ENCODE measurements at places on chromosomes 2 and 18.

GRCh38 chr2:216160786-216161185 is 51.6 kb downstream of the XRCC5 start:
- DNase-seq = no peak

- peak; percentile 99 for DNase-seq
Measured at GRCh38 chr2:237291138-237291792, 122.7 kb downstream of the COL6A3 start.

DNA sequence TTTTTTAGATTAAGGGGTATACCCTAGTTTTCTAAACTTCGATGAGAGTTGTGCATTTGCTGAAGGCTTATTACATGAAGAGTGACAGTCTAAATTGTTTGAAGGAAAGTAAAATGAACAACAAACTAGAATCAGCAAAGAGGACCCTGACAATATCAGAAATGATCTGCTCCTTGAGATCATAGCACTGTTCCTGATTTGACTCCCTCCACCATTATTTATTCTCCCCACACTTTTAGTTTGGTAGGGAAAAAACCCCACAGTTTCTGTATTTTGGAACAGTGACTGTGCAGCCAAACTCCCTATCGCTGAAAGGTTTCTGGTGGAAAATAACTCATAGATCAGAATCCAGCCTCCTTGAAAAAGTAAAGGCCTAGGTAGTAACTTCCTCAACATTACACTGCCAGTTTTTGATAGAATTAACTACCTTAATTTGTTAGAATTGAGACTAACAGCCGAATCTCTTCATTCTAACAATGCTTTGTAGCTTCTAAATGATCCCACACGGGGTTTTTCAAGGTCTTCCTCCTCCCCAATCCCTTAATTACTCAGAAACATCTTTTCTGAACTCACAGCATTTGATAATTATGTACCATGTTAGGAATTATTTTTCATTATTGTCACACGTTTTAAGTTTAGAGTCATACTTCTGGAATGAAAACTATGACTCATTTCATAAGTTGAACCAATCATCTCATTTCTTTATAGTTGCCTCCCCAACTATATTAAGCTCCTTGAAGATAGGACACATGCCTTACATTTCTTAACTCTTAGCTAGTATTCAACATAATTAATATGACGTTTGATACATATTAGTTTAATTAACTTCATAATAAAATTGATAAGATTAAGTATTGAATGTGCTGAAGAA is 2.9 kb downstream of the MYL12A start:
- peak; percentile 84 for DNase-seq

GRCh38 chr2:44578471-44579093 is 216.8 kb downstream of the CAMKMT start:
- DNase-seq = no peak

DNA sequence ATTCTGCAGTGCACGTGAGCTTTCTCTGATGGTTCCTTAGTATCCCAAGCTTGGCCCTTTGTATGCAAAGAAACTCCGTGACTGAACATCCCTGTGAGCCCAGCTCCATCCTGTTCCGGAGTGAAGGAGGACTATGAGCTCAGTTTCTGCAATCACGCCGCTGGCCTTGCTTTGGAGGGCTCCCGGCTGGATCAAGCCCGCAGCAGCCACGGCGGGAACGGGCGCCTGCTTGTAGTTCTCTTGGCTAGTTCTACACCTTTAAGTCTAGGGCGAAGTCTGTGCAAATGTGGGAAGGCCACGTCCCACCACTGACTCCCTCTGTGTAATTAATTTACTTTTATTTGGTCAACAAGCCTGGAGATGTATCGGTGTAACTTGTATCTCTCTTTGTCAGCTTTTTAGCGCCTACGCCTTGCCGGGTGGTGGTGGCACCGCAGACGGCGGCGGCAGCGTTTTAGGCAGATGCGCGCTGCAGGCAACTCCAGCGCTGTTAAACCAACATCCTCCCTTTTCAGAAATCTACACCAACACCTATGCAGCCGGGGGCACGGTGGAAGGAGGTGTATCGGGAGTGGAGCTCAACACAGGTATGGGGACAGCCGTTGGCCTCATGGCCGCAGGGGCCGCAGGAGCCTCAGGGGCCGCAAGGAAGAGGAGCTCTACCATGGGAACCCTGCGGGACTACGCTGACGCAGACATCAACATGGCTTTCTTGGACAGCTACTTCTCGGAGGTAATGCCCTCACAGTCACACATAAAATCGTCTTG is 34.3 kb downstream of the DSG4 start:
- DNase-seq = no peak

- DNase-seq = no peak
Measured at GRCh38 chr2:140804700-140805260, 1326.0 kb downstream of the LRP1B start.

DNA sequence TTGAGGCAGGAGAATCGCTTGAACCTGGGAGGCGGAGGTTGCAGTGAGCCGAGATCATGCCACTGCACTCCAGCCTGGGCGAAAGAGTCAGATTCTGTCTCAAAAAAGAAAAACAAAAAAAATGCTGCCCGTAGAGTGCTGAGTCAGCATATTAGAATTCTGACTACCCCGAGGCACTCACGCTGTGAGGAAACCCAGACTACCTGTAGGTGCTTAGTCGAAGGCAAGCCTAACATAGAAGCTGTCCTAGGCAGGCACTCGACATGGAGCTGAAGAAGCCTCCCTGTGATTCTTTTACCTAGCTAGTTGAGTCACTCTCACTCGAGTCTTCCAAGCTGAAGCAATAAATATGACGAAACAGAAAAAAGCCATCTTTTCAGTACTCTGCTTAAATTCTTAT is 1323.2 kb upstream of the DDX18 start:
- DNase-seq = no peak

DNA sequence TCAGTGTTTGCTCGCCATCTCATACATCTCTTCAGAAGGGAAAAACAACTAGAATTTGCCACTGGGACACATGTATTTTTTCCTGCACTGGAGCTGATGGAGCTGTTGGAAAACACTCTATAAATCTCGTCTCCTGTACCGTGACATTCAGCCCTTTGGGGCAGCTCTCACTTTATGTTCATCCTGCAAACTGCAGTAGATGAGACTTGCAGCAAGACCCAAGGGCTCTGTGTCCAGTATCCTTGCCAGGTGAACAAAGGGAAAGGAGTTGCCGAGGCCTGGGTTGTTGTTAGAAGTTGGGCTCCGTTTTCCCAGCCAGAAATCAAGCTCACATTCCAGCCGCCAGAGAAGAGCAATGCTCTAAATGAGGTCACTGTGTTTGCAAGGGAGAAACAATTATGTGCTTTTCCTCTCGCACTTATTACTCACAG is 285.1 kb downstream of the SLC4A3 start:
- DNase-seq = peak; percentile 9

GRCh38 chr2:196088203-196088602 is 19.6 kb upstream of the DNAH7 start:
- no peak for DNase-seq

- DNase-seq = no peak
Measured at GRCh38 chr18:62312851-62313250, 12.3 kb upstream of the TNFRSF11A start.

DNA sequence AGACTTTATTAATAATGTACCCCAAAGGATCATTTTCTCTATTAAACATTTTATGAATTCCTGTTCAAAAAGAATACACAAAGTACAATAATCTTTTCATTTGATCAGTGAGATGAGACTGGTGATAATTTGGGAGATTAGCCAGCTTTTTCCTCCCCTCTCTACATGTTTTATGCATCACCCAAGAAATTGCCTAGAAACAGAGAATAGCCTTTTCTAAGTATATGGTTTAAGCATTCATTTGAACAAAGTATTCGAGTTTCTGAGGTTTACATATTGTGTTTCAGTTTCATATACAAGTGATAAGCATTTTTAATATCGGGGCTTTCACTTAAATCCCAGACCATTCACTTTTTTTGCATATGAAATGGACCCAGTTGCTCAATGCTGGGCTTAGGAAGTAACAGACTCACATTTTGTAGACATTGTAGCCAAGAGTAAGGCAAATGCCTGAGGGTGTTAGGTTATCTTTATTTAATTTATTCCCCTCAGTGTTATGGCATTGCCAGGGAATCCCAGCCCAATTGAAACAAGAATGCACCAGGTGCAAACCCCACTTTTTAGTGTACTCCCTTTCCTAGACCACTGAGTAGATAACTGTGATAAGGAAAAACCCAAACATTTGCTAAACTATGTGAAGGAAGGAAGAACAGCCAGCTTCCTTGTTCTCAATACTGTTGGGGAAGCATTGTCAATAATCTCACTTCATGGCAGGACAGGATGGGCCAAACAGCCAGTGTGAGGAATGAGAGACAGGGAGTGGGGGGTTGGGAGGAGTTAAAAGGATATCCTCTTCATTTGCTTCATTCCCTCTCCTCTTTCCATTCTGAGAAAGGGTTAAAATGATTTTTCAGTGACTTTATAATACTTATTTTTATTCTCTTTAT is 3.5 kb downstream of the CPO start:
- DNase-seq = no peak

- DNase-seq = no peak
Measured at GRCh38 chr18:10727477-10727876, 201.7 kb downstream of the NAPG start.

DNA sequence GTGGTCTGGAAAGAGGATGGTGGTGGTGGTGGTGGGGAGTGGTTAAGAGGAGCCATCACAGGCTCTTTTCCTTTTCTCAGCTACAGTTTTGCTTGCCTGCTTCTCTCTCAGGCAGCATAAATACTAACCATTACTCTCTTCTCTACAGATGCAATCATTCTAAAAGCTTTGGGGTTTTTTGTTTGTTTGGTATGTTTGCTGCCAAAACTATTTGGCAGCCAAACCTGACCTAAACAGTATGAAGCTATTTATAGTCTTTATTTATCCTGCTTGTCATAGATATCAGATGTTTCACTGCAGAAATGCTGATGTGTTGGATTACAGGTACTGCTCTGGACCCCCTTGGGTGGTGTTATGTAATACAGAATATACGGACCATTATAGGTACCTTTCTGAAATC is 15.3 kb downstream of the SIX3 start:
- DNase-seq = no peak

DNA sequence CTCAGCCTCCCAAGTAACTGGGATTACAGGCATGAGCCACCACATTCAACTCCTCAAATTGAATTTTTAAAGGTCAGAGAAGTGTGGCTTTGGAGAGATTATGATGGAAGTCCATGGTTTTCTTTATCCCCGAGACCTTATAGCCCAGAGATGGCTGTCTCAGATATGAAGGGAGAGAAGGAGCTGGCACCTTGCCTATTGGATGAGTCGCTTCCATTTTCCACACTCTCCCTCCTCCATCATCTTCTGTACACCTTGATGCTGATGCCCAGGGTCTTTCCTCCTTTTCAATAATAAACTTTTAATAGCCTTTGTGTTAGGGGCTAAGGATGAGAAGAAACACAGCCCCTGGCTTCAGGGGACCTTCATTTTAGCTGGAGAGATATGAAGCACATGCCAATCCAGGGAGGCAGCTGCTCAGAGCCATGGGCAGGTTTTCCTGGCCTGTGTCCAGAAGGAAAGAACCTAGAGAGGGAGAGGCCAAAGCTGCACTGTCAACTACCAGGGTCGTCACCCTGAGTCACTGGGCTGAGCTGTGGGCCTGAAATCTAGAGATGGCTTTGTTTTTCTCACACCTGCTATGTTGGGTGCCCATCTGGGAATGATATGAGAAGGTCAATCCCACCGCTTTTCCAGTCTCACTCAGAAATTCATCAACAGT is 146.0 kb upstream of the SERTAD2 start:
- DNase-seq = no peak

GRCh38 chr2:31287654-31288053 is 53.7 kb downstream of the EHD3 start:
- peak; percentile 54 for DNase-seq

DNA sequence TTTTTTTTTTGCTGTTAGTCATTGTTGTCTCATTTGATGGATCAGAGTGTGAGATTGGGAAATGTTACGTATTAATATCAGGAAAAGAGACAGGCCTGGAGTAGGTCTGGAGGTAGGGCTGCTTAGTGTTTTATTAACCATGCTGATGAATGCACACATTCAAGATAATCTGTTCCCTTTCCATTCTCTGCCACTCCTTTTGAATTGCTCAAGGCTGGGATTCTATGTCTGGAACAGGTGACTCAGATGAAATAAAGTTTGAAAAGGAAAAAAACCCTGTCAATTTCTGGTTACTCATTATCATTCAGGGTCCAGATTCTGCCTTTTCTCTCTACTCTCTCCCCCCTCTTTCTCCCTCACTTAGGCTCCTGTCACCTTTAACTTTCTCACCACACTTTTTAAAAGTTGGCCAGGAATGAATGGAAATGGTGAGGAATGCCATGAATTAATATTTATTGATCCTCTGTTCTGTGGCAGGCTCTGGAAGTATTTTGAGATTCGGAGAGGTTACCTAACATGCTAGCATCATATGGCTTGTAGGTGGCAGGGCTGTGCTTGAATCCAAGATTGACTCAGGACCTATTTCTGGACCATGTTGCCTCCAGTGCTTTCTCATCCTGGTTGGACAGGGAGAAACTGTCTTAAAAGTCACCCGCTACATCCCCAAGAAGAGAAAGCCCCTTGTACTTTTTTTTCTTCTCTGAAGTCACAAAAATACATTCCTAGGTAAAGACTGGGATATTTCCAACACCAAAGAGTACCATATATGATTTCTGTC is 40.2 kb downstream of the MAP4K4 start:
- no peak for DNase-seq

DNA sequence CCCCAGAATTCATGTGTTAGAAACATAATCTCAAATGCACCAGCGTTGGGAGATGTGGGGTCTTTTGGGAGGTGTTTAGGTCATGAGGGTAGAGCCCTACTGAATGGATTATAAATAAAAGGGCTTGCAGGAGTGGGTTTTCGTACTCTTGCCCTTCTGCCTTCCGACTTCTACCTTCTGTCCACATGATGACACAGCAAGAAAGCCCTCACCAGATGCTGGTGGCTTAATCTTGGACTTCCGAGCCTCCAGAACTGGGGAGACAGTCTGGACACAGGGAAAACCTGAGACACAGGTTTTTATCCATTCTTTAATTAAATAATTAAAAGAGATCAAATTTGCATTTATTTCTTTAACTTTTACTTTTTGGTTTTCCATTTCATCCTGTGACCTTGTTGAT is 87.8 kb downstream of the DIS3L2 start:
- no peak for DNase-seq

- DNase-seq = no peak
Measured at GRCh38 chr2:231469583-231469950, 5.3 kb upstream of the NCL start.

DNA sequence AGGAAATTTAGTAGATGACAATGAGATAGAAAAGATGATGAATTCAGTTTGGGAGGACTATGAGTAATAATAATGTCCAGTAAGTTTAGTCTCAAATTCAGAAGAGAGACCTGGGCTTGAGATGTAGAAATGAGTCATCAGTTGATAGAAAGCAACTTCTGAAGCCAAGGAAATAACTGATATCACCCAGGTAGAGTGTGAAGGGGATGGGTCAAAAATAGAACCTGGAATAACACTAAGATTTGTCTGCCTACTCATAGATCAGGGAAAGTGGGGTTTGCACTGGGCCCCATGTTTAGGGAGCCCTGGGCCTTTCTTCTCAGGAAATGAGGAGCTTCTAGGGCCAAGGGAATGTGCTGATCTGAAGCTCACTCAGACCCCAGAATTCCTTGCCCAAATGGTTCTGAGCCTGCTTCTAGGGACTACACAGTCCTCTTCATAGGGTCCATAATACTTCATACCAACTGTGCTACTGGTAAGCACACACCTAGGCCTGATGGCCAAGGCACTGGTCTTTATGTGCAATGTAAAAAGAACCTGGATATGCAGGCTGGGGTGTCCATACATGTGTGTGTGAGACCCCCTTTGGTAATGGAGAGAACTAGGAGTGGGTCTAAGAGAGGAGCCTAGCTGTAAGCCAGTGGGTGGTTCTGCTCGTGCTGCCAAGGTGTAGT is 141.2 kb downstream of the IKZF2 start:
- DNase-seq = no peak
